ENCODE measurements at places on chromosomes 13 and 19. TPM values are rescaled to one million over a fixed set of nuclear protein-coding genes. Genes with fewer than 3 reads are reported as not detected.
A peak's percentile ranks its signal among the peaks of the same experiment; 100 is the strongest.

ZNF416 gene
- total RNA-seq: 5.4 TPM

ZNF30 gene
- 4.1 TPM for total RNA-seq

FUT1 gene
- total RNA-seq: 0.26 TPM

HRC gene
- total RNA-seq: not detected

DNA sequence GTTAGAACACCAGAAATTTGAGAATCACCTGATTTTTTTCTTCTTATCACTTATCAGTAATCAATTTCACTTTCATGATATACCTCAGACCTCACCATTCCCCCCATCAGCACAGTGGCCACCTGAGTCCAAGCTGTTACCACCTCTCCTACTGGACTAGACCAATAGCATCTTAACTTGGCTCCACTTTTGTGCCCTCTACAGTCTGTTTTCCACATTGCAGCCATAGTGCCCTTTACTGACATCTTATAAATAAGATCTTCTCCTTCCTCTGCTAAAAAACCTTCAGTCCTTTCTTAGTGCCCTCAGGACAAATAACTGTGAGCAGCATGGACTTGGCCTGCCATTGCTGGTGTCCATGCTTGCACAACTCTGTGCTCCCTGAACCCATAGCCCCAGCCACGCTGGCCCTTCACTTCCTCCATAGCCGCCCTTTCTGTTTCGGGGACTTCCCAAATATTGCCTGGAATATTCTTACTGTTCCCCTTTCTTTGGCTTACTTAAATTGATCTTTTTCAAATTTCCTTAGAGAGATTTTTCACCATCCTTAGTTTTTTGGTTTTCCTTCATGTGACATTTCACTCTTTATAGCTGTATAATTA lies 380.8 kb downstream of the LMO7 start:
- peak; percentile 39 for DNase-seq

- DNase-seq: no peak
Observed at GRCh38 chr13:55263045-55263444, 1877.7 kb upstream of the PRR20A start.

- peak; percentile 37 for DNase-seq
Observed at GRCh38 chr19:29211562-29212355, 1.2 kb downstream of the UQCRFS1 start.

GRCh38 chr13:113888701-113889330 lies 24.9 kb upstream of the GAS6 start:
- DNase-seq: no peak

DNA sequence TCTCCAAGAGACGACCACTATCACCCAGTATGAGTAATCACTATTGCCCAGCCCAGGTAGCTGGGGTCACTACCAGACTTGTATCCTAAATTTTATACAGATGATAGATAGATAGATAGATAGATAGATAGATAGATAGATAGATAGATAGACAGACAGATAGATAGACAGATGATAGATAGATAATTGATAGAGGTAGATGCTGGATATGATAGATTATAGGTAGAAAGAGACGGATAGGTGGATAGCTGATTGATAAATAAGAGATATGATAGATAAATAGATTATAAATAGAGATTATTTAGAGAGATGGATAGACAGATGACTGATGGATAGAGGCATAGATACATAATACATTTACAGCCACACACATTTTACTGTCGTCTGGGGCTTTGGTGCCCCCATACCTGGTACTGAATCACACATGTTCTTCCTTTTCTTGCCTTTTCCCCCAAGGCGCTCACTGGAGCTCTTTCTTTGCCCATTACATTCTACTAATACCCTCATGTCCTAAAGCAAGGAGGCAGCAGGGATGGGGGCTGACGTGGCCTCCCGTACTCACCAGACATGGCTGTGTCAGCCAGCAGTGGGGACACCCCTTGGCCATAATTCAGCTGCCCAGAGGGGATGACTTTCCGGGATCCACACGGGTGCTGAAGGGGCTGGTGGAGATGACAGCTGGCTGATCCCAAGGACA lies 44.6 kb upstream of the CCNE1 start:
- no peak for DNase-seq

GRCh38 chr13:28573595-28574373 lies 78.9 kb upstream of the FLT1 start:
- DNase-seq: no peak

DNA sequence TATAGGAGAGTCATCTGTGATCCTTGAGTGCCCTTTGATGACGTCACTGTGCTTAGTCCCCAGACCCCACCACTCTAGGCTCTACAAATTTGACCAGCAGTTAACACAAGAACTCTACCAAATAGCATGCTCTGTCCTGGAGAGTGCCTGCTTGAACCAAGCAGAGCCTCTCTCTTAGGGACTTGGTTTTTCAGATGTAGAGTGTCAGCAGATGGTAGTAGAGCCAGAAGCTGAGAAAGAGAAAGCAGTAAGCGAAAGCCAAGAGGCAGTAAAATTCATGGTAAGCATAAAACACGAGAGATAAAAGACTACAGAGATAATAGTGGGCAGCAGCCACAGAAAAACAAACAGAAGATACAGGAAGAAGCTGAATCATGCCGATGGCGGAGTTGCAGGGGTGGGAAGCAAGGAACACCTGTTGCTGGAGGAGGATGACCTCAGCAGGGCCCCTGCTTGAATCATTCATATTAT lies 193.3 kb downstream of the SLC7A1 start:
- no peak for DNase-seq

DNA sequence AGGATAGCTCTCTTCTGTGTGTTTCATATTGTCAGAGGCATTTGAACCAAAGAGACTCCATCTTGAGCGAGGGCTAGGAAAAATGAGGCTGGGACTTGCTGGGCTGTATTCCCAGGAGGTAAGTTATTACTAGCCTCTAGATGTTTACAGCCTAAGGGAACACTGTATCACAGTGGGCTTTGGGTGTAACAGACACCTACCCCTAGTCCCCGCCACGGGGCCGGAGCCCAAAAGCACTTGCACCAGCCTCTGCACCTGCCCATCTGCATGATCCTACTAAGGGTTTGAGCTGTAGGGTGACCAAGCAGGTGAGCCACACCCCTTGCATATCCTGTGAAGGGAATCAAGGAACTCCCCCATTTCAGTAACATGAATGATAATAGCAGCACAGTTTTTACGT lies 1972.2 kb downstream of the OLFM4 start:
- no peak for DNase-seq
